ENCODE measurements at places on chromosomes 1 and 21. TPM values are rescaled to one million over a fixed set of nuclear protein-coding genes. Genes with fewer than 3 reads are reported as not detected.

USH2A gene
- not detected for polyA plus RNA-seq

RIMS3 gene
- polyA plus RNA-seq, result 29.1 TPM

S100A8 gene
- 4.4 TPM for polyA plus RNA-seq

PLA2G2C gene
- polyA plus RNA-seq, result not detected

Measured in cardiac muscle cell (in vitro differentiated cells and primary cell).